CD4-positive, alpha-beta memory T cell (primary cell): ENCODE measurements at places on chromosomes 1 and 21. TPM values are rescaled to one million over a fixed set of nuclear protein-coding genes. Genes with fewer than 3 reads are reported as not detected.
A peak's percentile ranks its signal among the peaks of the same experiment; 100 is the strongest.

- no peak for DNase-seq
These were observed 9.3 kb upstream of the ST6GALNAC5 start for GRCh38 chr1:76857973-76858372.

- peak; percentile 25 for DNase-seq
These were observed 36.0 kb upstream of the DISC1 start for GRCh38 chr1:231590453-231591198.

DNA sequence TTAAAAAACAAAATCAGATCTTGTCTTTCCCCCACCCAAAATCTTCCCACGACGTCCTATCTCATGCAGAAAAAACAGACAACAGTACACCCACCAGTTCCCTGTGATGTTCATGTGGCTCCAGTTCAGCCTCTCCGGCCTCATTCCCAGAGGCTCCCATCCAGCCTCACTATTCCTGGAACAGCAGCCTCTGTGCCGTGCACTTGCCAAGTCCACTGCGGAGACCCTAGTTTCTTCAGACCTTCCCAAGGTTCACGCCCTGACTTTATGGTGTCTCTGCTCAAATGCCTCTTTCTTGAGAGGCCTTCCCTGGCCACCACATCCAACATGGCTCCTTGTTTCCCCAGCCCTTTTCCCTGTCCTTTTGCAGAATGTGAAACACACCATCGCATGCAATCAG lies 106.3 kb upstream of the BACE2 start:
- no peak for DNase-seq

- no peak for DNase-seq
These were observed 14.3 kb upstream of the DDX59 start for GRCh38 chr1:200684015-200684414.

GRCh38 chr1:43814401-43814800 lies 107.1 kb downstream of the ST3GAL3 start:
- DNase-seq, result no peak

- no peak for DNase-seq
These were observed 10.5 kb downstream of the C1orf167 start for GRCh38 chr1:11772458-11772857.

DNA sequence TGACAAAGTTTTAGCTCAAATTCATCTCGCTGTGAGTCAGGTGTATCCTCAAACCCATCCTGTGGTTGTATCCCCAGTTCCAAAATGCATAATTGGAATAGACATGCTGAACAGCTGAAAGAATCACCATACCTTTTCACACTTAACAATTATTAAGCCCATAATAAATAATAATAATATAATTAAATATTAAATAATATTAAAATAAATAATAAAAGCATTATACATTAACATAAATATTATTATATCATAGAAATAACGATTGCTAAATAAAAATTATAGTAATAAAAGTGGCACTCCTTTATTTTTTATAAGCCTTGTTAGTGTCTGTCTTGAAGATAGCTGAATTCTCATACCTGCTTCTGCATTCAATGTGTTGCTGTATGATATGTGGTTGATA lies 257.5 kb upstream of the B3GALT2 start:
- DNase-seq, result no peak

- DNase-seq, result no peak
These were observed at the start of gene ZBTB7B for GRCh38 chr1:155002464-155003226. Gene ZBTB7B, plus strand, starts transcription at chr1:155002802. Its CDS starts 11,859 bp downstream, at chr1:155014661.

GRCh38 chr1:115062542-115063004 lies 26.7 kb downstream of the TSPAN2 start:
- peak; percentile 98 for DNase-seq

SLC19A2 gene
- 4.5 TPM for total RNA-seq

FCGR2B gene
- total RNA-seq, result 0.93 TPM

TSPEAR gene
- total RNA-seq, result not detected
